NCI-H226 (cell line): ENCODE measurements at places on chromosomes 7 and 10.

DNA sequence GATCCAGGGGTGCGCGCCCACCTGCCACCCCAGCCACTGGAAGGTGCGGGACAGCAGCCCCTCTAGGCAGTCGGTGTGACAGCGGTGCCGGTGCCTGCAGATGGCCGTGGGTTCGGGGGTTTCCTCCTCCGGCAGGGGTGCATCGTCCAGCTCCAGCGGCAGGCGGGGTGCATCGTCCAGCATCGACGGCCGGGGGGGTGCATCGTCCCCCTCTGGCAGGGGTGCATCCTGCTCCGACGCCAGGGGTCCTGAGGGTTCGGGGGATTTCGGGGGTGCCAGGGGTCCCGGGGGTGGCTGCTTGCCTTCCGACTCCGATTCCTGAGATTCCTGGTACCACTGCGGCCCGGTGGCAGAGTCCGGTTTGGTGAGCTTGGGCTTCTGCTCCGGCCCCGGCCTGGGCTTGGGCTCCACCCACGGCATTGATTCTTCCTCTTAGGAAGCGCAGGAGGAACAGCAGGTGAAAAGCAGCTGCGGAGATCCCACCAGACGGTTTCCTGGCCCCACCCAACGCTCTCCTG lies 90.2 kb upstream of the RAB18 start:
- no peak for DNase-seq

- DNase-seq, result no peak
Measured at GRCh38 chr7:93569189-93569588, 5.3 kb downstream of the CALCR start.

DNA sequence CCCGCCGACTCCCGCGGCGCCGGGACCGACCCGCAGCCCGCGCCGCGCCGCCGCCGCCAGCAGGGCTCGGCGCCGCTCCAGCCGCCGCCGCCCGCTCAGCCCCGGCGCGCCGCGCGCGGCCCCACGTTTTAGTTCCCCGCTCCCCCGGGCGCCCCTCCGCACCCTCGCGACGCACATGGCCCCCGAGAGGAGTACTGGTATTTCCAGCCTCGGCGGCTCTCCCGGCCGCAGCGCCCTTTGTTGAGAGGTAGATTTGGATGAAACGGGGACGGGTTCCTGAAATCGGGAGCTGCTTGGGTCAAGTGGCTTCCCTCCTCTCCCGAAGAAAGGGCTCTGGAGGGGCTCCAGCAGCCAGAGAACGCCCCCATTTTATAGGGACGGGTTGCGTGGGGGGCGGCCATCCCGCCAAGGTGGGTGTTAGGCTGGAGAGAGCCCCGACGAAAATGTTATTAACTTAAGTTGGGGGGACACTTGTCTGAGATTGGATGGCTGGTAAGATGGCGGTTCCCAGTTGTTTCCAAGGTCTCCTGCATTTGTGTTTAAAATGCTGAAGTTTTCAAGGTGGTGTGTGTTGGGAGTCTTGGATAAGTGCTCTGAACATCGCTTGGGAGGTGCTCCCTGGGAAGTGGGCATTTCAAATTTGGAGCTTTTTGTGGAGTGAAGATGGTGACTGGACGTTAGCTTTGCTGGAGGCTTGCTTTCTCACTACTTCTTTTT lies 1.2 kb downstream of the BMI1 start:
- DNase-seq, result no peak

- DNase-seq, result no peak
Measured at GRCh38 chr7:104252409-104253134, 44.8 kb upstream of the ORC5 start.

GRCh38 chr10:810351-810846 lies 120.9 kb upstream of the DIP2C start:
- no peak for DNase-seq

- DNase-seq, result no peak
Measured at GRCh38 chr7:41627645-41628298, 75.1 kb downstream of the INHBA start.

DNA sequence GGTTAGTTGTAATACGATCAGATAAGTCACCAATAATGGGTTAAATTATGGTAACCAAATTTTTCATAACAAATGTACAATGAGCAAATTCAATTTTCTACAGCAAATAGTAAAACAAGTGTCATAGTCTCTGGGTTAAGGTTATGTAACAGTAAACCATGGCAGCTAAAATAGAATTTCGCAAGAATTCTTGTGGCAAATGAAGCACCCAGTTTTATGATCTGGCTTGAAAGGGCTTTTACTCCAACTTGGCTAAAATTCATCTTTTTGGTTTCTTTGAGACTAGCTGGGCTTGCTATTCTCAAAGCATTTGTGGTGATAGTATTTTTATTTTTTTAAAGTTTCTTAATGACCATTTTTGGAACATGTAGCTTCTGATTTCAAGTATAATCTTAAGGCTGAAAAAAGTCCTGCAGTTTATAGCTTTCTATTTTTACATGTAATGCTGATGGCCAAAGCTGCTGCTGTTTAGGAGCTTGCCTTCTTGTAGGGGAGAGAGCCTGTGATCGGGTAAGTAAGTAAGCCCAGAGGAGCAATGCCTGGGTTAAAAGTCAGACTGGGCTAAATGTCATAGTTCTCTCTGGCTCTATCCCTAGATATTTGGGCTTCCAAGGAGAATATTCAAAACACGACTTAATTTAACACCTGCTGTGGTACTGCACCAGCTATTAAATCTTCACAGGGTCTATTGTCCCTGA lies 55.5 kb upstream of the SYPL1 start:
- DNase-seq, result no peak

DNA sequence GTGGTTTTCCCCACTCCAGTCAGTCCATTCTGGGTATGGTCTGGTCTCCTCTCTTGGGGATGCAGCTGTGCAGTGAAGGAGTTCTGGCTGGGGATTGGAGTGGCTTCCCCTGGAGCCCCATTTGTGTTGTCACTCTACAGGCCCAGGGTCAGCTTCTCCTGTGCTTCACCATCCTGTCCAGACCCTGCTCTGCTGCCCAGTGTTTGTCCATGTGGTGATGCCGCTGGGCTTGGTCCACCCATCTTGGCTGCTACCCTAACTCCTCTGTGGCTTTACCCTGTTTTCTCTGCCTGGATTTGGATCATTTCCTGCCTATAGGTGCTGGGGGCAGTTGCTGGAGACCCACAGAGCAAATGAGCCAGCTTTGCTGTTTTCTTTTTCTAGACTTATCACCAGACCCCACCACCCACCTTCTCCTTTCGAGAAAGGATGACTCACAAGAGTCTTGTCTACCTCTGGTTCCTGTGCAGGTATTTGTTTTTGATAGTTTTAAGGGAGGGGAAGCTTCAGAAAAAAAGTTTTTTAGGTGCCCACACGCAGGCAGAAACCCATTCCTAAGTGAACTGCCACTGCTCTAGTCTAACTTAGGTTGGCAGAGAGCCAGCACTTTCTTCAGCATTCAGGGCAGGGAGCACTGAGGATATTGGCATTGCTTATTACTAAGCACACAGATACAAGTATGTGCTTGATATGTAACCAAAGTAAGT lies 8.5 kb downstream of the ZDHHC16 start:
- DNase-seq, result no peak

GRCh38 chr10:76881477-76882220 lies 756.0 kb downstream of the KCNMA1 start:
- DNase-seq, result no peak

DNA sequence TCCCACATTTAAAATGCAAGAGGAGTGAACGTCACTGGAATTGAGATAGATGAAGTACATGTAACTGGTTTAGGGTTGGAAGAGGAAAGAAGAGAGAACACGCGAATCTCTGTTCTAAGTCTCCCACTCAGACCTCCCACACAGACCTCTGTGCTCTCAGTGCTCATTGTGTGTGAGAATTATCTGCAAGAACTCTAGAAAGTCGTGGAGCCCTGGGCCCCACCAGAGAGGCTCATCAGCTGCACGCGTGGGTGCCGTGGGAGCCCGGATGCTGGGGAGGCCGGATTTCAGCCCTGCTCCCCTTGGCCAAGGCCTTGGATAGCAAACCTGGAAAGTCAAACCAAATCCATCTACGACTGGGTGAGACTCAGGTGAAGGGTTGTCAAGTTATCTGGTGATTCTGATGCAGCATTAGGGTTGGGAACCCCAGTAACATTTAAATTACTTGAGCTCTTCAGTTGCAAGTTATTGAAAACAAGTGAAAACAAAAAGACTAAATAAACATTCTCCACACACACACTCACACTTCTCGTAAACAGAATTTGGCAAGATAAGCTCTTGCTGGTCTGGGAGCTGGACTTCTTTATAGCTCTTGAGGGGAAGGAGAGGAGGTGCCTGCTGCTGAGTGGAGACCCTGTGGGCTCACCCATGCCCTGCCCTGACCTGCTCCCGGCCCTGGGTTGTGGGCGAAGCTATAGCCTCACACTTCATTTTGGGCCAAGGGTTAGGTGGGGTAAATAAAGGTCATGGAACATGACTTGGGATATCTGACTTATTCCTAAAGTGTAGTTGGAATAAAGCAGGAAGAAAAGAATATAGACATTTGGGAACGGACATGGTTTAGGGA lies 250.3 kb downstream of the ADARB2 start:
- no peak for DNase-seq
